Uterus (tissue), 4 donors: ENCODE measurements at places on chromosomes 12 and 14.
A peak's percentile ranks its signal among the peaks of the same experiment; 100 is the strongest.

- H3K27me3 ChIP-seq: no peaks in the 10 kb centered on the region
- H3K27ac ChIP-seq: no peak overlapping the region
- no peaks in the 10 kb centered on the region for H3K36me3 ChIP-seq
- no peak overlapping the region for H3K4me3 ChIP-seq
- DNase-seq: no peak
Observed at GRCh38 chr12:121505513-121505912, 75.3 kb downstream of the KDM2B start.

- no peaks in the 10 kb centered on the region for H3K36me3 ChIP-seq
- no peak for DNase-seq
- H3K4me3 ChIP-seq: no peak overlapping the region
- no peaks in the 10 kb centered on the region for H3K27me3 ChIP-seq
- no peaks in the 10 kb centered on the region for H3K4me1 ChIP-seq
- H3K27ac ChIP-seq: peak overlapping the region; percentile 39
Observed at GRCh38 chr14:94571395-94571794, 9.8 kb upstream of the SERPINA5 start.

GRCh38 chr12:62722971-62723680 lies 211.8 kb downstream of the PPM1H start:
- H3K27me3 ChIP-seq: no peaks in the 10 kb centered on the region
- no peaks in the 10 kb centered on the region for H3K36me3 ChIP-seq
- DNase-seq: no peak
- no peaks in the 10 kb centered on the region for H3K4me1 ChIP-seq
- H3K4me3 ChIP-seq: no peak overlapping the region
- H3K27ac ChIP-seq: no peak overlapping the region

DNA sequence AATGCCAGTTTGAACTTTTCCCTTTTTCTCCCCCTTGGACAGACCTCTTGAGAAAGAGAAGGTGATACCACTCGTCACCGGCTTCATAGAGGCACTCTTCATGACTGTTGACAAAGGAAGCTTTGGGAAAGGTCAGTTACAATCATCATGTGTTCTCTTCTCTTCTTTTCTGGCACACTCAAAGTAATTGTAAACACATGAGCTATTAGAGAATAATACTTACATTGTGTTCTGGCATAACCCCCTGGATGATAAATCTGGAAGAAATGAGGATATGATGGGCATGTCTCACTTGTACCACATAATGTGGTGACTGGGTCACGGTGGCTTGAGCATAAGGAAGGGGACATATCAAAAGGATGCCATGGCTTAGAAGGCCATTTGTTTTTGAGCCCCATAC lies 20.0 kb downstream of the UTP20 start:
- no peak for DNase-seq
- H3K27ac ChIP-seq: no peak overlapping the region
- no peaks in the 10 kb centered on the region for H3K4me1 ChIP-seq
- H3K4me3 ChIP-seq: no peak overlapping the region
- H3K36me3 ChIP-seq: no peaks in the 10 kb centered on the region

DNA sequence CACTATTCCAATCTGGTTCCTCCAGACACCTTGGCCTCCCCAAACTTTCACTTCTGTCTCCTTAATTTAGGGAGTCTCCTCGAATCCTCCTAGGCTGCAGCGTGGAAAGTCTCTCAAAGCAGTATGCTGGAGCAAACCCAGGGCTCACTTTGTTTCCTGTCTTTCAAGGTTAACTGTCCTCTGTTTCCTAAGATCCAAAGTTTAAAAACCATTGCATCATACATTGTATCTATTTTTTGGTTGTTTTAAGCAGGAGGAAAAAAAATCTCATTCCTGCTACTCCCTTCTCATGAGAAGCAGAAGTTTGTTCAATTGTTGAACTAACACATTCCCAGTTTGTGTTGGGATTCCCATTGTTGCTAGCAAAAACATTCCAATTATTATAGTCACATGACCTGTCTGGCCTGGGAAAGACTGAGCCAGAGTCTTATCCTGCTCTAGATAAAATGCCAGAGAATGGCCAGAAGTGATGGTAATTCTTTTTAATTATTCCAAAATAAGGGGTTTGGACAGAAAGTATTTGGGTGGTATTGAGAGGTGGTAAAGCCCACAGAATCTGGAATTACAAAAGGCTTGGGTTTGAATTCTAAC lies 67.3 kb downstream of the HSPB8 start:
- peaks cover 4% of the 10 kb centered on the region for H3K4me1 ChIP-seq
- no peaks in the 10 kb centered on the region for H3K27me3 ChIP-seq
- DNase-seq: no peak
- H3K4me3 ChIP-seq: no peak overlapping the region
- H3K27ac ChIP-seq: no peak overlapping the region
- H3K36me3 ChIP-seq: no peaks in the 10 kb centered on the region

DNA sequence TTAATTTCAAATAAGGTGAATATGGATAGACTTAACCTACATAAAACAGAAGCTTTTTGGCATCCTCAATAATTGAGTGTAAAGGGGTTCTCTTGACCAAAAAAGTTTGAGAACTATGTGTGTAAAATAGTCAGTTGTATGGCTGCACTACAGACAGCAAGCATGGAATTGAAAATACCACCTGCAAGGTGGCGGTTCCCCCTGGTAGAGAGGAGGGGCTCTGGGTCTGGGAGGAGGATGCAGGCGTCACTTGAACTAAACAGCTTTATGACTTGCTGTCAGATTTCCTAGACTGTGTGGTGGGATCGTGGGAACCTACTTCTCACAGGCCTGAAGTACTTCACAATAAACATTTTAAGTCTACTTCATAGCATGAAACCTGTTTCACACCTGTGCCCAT lies 6.3 kb downstream of the EVL start:
- no peak for DNase-seq
- no peak overlapping the region for H3K4me3 ChIP-seq
- H3K36me3 ChIP-seq: no peaks in the 10 kb centered on the region
- H3K4me1 ChIP-seq: no peaks in the 10 kb centered on the region

DNA sequence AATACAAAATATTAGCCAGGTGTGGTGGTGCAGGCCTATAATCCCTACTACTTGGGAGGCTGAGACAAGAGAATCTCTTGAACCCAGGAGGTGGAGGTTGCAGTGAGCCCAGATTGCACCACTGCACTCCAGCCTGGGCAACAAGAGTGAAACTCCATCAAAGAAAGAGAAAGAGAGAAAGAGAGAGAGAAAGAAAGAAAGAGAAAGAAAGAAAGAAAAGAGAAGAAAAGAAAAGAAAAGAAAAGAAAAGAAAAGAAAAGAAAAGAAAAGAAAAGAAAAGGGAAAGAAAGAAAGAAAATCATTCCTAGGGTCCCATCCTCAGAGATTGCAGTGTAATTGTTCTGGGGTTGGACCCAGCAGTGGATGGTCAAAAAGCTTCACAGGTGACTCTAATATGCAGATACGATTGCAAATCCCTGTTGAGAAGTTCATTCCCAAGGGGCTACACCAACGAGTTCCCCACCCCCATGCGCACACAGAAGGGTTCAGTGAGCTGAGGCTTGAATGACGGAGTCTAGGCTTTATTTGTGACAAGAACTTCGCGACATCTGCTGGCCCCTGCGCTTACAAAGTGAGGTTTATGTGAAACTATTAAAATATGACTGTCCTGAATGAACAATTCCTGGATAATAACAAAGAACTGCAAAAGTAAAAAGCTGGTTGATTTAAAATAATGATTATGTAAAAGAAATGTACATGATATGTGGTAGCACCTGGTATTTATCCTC lies 17.4 kb upstream of the RNASE12 start:
- H3K27ac ChIP-seq: no peak overlapping the region
- no peaks in the 10 kb centered on the region for H3K4me1 ChIP-seq
- DNase-seq: no peak
- no peak overlapping the region for H3K4me3 ChIP-seq
- H3K27me3 ChIP-seq: no peaks in the 10 kb centered on the region

DNA sequence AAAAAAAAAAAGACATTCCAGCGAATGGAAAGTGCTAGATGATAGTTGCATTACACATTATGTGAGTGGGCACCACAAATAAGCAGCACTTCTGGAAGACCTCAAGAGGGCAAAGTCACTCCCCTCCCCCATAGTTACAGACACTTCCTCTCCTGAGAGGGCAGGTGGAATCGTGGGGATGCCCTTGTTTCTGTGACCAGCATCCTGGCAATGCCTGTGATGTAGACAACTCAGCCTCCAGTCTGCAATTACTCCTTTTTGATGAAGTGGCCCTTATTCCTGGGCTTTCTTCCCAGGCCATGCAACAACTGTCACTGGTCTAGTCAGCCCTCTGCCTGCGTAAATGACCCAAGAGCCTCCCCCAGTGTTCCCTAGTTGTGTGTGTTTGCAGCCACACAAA lies 104.8 kb downstream of the VRK1 start:
- H3K27me3 ChIP-seq: no peaks in the 10 kb centered on the region

DNA sequence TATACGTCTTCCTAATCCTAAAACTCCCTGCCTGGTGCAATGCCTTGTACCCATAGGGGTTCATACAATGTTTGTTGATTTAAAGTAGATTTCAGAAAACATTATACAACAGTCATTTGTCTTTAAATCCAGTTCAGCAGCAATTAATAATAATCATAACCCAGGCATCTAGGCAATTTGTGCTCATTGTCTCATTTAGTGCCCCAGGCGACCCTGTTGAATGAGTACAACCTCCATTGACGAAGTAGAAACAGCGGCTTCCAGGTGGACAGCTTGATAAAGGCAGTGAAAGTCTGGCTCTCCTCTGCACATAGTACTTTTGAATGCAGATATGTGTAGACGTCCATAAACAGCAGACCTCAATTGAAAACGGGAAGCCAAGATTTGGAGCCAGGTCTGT lies 82.9 kb upstream of the CPM start:
- H3K4me3 ChIP-seq: no peak overlapping the region
- H3K4me1 ChIP-seq: no peaks in the 10 kb centered on the region
- no peak for DNase-seq
- no peaks in the 10 kb centered on the region for H3K36me3 ChIP-seq
- H3K27me3 ChIP-seq: no peaks in the 10 kb centered on the region

DNA sequence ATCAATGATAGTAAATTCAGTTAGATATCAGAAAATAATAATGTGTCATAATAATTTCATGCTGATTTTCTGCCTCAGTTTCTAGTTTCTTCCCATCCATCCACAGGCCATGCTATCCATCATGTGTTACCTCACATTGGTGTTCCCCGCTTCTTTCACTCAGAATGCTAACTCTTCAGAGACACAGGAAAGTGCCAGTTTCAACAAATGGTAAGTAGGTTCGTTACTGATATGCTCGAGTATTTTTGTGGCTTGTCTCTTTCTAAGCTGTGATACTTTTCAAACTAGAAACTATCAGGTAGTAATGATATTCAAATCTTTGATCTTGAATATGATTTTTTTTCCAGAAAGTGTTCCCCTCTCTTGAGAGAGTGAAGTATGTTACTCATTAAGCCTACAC lies 1.5 kb downstream of the KLRB1 start:
- no peaks in the 10 kb centered on the region for H3K4me1 ChIP-seq
- H3K27me3 ChIP-seq: no peaks in the 10 kb centered on the region
- H3K4me3 ChIP-seq: no peak overlapping the region
- no peak overlapping the region for H3K27ac ChIP-seq

- peak within 1 kb of the TSS; percentile 64 for H3K4me3 ChIP-seq
- DNase-seq: peak; percentile 61
- peak within 1 kb of the TSS; percentile 96 for H3K27ac ChIP-seq
Observed at GRCh38 chr12:57772429-57773322, at the start of gene EEF1AKMT3. EEF1AKMT3 (plus strand) TSS chr12:57772614; CDS start chr12:57772725, 111 bp downstream.

- H3K36me3 ChIP-seq: no peaks in the 10 kb centered on the region
- H3K4me1 ChIP-seq: peaks cover 7% of the 10 kb centered on the region
- no peak overlapping the region for H3K4me3 ChIP-seq
- DNase-seq: no peak
Observed at GRCh38 chr14:88837495-88837894, 13.0 kb downstream of the TTC8 start.
